ENCODE measurements at places on chromosomes 1 and 21.

GRCh38 chr1:15706751-15707150, 22.6 kb downstream of the PLEKHM2 start:
- no peak for DNase-seq

DNA sequence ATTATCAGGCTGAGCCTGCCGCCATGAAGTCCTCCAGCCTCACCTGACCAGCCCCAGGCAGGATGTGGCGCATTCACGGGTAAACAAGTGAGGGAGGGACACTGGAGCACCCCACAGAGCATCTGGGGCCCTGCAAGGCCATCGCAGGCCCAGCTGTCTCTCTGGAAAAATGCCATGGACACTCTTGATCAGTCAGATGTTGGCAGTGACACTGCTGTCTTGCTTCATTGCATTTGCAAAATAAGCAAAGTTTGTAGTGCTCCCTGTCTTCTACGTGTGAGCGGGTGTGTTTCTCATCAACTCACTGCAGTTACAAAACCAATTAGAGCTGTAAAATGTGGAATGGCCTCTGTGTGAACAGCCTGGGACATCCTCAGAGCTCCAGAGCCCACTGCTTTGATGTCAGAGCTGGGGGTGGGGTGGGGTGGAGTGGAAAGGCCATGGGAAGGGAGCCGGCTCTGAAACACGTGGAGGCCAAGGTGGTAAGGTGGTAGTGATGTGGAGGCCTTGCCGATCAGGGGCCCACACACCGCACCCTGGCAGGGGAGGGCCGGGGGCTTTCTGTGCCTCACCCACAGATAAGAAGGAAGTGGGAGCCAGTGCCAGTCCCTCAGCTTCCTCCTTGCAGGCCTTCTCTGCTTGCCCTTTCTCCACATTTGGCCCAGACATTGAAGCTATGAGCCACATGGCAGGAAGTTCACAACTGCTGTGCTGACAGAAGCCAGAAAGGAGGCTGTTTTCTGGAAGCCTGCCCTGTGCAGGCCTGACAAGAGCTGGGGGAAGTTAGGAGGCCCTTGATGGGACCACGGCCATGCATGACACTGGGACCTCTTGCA, 254.9 kb downstream of the RHOU start:
- no peak for DNase-seq

DNA sequence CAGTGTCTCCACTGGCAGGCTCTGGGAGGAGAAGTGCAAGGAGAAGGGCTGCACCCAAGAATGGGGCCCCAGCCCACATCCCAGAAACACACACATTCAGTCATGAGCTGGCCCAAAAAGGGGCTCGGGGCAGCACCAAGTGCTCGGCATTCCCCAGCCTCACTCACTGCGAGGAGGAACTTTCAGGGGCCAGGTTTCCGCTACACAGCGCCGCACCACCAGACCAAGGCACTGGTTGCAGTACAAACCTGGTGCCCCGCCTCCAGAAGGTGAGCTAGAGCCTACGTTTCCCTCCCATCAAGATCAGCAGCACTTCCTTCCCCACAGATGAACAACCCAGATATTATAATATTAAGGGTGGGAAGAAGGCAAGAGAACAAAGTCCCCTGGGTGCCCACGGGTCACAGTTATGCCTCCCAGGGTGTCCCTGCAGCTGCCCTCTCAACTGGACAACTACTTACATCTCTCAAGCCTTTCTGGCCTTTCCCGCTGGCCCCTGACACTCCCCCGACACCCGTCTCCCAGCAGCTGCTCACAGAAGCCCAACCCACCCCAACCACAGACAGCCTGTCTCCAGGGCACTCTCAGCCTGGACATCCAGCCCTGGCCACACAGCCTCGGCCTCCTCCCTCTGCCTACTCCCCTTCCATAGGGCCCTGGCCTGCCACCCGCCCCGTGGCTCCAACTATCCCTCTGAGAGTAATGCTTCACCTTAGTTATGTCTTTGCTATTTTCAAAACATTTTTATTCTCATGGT, 3.8 kb downstream of the PBXIP1 start:
- DNase-seq: no peak

GRCh38 chr1:112625696-112626095, 6.1 kb downstream of the CAPZA1 start:
- no peak for DNase-seq

Measured in GM12878 (cell line).